ENCODE measurements at places on chromosomes 6 and 20. TPM values are rescaled to one million over a fixed set of nuclear protein-coding genes. Genes with fewer than 3 reads are reported as not detected.

DNA sequence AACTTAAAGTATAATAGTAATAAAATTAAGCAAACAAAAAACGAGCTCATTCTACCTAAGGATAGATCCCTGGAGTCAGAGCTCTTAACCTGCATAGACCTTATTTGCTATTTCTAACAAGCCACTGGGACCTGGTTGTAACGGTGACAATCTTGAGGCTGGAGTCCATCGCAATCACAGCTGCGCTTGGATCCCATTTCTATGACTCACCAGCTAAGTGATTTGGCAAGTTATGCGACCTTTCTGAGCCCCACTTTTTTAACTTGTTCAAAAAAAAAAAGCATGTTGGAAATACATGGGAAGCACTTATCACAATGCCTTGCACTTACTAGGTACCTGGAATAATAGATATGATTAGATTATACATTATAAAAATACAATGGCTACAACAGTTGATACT is 389.5 kb upstream of the CDH4 start:
- DNase-seq: no peak

- no peak for DNase-seq
These were observed 19.1 kb upstream of the FOXC1 start for GRCh38 chr6:1590580-1590979.

The SAPCD1 gene
- 1.3 TPM for polyA plus RNA-seq

DNA sequence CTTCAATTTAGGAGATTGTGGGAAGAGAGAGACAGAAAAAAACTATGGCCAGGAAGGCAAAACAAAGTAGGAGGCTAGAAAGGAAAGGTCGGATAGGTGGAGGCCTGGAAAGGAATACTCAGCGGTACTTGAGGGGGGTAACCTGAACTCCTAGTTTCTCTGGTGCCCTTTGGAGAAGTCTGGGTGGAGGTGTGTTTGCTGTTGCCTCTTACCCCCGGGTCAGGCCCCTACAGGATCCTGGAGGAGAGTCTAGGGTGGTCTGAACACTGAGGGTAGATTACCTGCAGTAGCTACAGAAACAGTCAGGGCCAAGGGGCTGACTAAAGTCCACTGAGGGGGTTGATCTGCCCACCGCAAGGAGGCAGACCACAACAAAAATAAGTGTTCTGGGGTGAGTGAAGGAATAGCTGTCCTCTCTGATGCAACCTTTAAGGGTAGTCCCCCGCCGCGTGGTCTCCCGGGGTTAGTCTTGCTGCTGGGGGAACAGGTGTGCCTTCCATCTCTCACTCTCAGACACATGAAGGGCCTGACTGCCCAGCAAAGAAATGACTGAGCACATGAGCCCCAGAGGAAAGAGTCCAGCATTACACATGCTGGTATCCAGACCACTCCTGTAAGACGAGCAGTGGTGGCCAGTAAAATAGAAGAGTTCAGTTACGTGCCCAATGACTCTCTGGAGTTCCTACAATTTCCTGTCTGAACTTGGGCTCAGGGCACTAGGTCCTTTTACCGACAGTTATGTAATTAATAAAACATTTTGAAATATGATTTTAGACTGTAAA is 59.5 kb downstream of the MTHFD1L start:
- DNase-seq: no peak

DNA sequence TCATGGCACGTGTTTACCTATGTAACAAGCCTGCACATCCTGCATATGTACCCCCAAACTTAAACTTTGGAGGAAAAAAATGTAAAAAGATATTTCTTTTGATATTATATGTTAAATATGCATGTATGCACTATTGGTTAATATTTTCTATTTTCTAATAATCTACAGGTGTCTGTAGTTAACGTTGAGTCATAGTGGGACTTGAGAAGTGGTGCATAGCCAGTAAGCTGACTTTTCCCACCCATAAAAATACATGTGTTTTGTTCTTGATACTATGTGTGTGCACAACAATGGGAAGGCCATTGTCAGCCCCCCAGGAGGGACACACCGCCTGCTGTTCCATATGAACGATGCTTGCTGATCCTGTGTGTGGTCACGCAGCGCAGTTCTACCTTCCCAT is 49.1 kb downstream of the FAM120B start:
- DNase-seq: no peak

The SLC17A9 gene
- polyA plus RNA-seq: 3.2 TPM

The DNAH8 gene
- polyA plus RNA-seq: 0.01 TPM

DNA sequence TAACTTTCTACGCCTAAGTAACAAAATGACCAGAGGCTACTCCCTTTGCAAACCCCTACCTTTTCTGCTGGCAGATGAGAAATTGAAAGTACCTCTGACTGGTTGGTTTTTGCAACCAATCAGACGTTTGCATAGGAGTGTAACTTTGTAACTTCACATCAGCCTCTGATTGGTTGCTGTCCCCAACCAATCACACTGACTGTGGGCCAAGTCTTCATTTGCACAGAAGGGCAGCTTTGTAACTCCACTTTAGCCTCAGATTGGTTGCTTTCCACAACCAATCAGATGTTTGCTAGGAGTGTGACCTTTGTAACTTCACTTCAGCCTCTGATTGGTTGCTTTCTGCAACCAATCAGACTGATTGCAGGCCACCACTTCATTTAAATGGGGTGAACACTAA is 89.1 kb downstream of the ME1 start:
- DNase-seq: no peak

The NR2E1 gene
- not detected for polyA plus RNA-seq

The MROH8 gene
- polyA plus RNA-seq: 1.8 TPM

The SLC22A7 gene
- polyA plus RNA-seq: 0.15 TPM

The MOCS1 gene
- polyA plus RNA-seq: 20.4 TPM

GRCh38 chr20:20489054-20489453 is 121.2 kb downstream of the INSM1 start:
- DNase-seq: no peak

- DNase-seq: no peak
These were observed 13.8 kb downstream of the ADA start for GRCh38 chr20:44637522-44638372.

The CGA gene
- polyA plus RNA-seq: not detected

GRCh38 chr6:31874836-31875572 is 3.8 kb downstream of the SLC44A4 start:
- no peak for DNase-seq

GRCh38 chr6:73236144-73236750 is 11.0 kb upstream of the KHDC1L start:
- no peak for DNase-seq

The OPRM1 gene
- 0.09 TPM for polyA plus RNA-seq

GRCh38 chr20:7829776-7830175 is 110.5 kb downstream of the HAO1 start:
- no peak for DNase-seq

The OR11A1 gene
- polyA plus RNA-seq: not detected
